Suprapubic skin (tissue), 4 donors: ENCODE measurements at places on chromosomes 6 and 20. TPM values are rescaled to one million over a fixed set of nuclear protein-coding genes. Genes with fewer than 3 reads are reported as not detected.

DBNDD2 gene
- 72.3 TPM for total RNA-seq

- no peak for DNase-seq
Measured at GRCh38 chr6:110756817-110757216, 58.5 kb downstream of the CDK19 start.

DNA sequence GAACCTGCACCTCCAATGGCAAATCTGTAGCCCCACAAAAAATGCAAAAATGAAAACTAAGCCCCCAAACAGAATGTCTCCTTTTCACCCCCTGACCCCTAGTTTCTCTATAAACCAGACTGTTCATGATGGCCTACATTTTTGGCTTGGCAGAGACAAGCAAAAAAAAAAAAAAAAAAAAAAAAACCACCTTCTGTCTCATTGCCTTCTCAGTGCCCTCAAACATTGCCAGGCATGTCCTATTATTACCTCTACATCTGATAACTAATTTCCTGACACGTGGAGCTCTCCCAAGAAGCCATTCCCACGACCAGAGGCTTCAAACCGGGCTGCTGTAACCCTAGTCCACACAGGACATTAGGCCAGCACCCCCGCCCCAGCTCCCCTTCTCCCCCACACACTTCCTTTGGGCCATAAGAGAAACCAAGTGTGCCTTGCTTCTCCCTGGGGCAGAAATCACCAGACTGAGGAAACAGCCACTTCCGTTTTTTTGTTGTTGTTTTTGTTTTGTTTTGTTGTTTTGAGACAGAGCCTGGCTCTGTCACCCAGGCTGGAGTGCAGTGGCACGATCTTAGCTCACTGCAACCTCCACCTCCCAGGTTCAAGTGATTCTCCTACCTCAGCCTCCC is 65.4 kb downstream of the GPR6 start:
- DNase-seq, result no peak

DNA sequence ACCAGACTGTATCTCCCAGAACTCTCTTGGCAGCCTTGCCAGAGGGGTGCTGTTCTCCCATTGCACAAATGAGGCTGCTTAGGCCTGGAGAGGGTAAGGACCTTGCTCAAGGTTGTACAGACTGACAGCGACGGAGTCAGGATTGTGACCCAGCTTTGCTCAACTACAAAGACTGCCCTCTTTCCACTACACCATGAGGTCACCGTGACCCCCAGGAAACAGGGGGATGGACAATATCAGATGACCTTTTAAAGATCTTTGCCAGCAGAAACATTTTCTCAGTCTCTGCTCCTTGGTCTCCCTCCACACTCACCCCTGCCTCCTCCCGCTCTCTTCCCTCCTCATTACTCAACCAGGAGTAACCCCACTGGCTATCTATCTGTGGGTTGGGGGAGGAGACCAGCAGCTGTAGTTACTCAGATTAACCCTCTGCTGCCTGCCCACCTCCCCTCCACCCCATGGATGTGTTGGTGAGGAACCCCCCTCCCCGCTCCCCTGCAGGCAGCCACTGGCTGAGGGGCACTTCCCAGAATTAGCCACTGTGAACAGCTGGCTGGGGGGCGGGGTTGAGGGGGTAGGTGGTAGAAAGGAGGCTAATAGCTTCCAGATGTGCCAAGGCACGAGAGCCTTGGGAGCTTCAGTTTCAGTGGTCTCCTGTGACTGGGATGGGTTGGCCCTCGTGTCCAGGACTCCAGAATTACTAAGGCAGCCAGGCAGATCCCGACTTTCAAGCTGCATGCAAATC is 26.9 kb upstream of the MRPS18A start:
- no peak for DNase-seq
